ENCODE measurements at places on chromosomes 16 and 17.

GRCh38 chr17:80260069-80260535, 550 bp upstream of the RNF213 start:
- DNase-seq = peak; percentile 56

DNA sequence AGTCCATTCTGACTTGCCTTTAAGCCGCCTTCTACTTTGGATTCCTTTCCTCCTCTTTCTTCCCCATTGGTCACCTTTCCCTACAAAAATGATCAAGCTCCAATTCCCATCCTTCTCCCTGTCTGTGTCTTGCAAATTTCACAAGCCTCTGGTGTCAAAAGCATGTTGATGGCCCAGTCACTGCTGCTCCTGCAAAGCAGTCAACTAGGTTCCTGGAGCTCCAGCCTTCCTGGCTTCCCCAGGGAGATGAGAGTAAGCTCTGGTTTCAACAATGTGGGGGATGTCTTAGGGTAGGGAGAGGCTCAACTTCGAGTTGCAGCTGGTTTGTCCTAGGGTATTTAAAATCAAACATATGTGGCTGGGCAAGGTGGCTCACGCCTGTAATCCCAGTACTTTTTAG, 36.1 kb upstream of the HELZ start:
- DNase-seq = no peak

- DNase-seq = no peak
Observed at GRCh38 chr16:71430744-71431143, 11.1 kb downstream of the TLE7 start.

- DNase-seq = no peak
Observed at GRCh38 chr16:4962716-4963115, 4.6 kb downstream of the SEC14L5 start.

- no peak for DNase-seq
Observed at GRCh38 chr17:79079421-79080200, 5.0 kb downstream of the ENGASE start.

DNA sequence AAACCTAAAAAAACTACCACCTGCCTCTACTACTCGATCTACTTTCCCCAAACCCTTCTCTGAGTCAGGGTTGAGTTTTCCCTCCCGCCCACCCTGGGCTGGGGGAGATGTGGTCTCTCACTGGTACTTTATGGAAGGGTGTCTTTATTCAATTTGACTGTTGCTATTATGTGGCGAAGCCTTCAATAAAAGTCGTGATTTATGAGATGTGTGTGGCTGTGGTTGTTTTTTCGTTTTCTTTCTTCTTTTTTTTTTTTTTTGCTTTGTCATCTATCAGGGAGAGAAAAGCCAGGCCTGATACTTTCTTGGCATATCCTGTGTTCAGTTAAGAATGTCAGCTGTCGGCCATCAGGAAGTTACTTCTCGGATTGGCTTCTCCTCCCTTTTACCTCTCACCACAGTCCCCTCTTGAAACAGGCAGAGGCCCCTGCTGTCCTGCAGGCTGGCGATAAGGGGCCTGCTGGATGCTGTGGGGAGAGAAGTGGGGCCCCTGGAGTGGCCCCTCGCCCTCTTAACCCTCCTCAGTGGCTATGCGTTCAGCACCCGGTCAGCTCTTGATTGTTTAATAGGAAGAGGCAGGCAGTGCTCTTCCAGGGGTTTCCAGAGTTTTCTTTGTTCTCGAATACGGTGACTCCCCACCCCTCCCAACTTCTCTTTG, 123.0 kb downstream of the MSI2 start:
- DNase-seq = no peak

GRCh38 chr17:70060415-70060814, 14.6 kb upstream of the KCNJ16 start:
- no peak for DNase-seq

GRCh38 chr17:66605541-66605940, 229.4 kb upstream of the CACNG5 start:
- no peak for DNase-seq

GRCh38 chr16:53085369-53085843, 30.6 kb downstream of the CHD9 start:
- no peak for DNase-seq

DNA sequence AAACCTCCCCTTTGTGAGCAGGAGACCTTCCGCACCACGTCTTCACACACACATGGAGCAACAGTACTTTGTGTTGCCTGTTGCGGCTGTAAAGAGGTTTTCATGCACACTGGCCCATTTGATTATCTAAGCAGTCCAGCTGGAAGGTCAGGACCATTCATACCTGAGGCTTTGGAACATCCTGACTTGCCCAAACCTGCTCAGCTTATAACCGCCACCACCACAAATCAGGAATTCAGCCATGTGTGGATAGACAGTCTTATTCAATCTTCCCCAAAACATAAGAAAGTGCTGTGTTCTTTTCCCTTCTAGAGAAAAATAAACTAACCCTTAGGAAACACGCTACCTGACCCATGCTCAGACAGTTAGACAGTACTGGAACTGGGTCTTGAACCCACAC, 81.6 kb upstream of the XYLT1 start:
- no peak for DNase-seq

DNA sequence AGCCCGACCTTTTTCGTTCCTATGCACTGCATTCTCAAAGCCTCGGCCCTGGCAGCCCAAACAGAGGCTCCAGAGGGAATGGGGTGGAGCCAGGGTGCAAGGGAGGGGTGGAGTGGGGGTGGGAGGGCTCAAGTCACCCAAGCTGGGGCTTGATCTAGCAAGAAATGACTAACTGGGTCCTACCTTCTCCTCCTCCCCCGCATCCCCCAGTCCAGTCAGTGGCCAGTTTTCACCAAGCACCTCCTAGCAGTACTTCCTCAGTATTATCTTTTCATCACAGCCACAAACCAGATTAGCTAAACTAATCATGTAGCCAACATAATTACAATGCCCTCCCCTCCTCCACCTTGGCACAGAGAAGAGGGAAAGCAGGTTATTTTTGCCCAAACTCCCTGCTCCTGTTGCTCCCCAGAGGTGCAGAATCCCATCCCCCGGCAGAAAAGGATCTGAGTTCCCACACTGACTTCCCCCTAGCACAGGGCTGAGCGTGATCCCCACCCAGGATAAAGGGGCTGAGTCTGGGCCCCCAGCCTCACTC, 2.2 kb downstream of the JUP start:
- DNase-seq = no peak

DNA sequence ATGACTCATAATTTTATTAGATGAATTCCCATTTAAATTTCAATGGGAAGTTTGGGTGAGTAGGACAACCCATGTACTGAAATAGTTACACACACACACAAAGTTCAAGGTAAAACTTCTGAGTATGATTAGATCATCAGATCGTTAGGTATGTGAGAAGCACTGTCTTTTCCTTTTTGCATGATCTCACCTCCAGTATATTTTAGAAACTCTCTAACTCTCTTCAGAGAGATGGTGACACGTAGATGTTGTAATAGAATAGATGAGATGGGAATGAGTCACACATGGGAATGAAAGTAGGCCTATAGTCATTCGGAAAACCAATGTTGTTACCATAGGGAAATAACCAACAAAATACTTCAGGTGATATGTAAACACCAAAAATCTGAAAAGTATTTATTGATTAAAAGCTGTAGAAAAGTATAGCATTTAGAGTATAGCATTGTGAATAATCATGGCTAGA, 22.2 kb downstream of the KRT23 start:
- no peak for DNase-seq

- DNase-seq = no peak
Observed at GRCh38 chr17:4599505-4600281, 15.4 kb downstream of the SMTNL2 start.

- DNase-seq = no peak
Observed at GRCh38 chr17:58382872-58383242, 30.9 kb upstream of the SUPT4H1 start.

DNA sequence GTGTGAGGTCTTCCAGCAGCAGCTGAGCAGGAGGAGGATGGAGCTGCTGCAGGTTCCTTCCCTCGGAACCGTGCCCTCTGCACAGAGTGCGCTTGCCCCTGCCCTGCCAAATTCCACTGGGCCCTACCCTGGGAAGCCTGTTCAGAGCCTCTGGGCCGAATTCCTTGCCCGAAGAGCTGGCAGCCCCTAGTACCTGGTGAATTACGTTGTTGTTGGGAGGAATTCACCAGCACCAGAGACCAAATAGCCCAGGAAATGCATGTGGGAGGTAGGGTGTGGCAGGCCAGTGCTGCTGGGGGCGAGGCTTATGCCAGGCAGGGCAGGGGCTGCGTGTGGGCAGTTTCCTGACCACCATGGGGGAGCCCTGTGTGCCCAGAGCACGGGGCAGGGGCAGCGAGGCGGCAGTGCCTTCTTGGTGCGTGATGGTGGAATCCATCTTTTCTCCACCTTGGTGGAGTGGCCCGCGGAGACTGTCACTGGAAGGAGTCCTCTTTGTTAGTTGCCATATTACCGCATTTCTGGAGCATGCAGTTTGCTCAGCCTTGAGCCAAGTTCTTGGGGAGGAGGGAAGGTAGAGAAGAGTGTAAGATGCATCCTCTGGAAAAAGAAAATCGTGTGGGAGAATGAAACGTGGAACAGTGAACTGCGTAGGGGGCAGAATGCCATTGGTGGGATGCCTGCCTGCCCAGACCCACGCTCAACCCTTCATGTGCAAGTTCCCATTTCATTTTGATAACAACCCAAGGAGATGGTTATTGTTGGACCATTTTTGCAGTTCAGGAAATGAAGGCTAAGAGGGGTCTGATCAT, 2.3 kb downstream of the MRC2 start:
- DNase-seq = no peak

GRCh38 chr17:56896968-56897359, 16.9 kb downstream of the TRIM25 start:
- no peak for DNase-seq

- DNase-seq = peak; percentile 42
Observed at GRCh38 chr16:695355-696089, 5.3 kb upstream of the WDR24 start.

DNA sequence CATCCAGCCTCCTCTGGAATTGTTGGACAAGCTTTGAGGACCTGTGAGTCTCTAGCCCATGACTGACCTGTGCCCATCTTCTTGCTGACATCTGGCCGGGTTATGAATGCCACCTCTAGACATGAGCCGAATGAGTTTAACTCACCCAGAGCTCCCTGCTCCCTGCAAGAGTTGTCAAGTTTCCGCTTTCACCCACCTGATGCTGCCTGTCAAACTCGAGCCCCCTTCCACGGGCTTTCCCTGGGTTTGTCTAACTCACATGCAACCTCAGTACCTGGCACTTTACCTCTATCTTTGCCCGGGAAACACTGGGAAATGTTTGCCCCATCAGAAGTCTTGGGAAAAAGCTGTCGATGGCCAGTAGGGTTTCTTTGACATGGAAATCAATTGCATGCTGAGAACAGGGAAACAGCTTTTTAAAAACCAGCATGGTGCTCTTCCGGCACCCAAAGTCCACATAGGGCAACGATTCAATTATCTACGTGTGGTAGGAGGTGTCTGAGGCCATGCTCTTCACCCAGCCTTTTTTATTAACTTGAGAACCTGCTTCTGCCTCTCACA, 33.8 kb upstream of the DNAH17 start:
- DNase-seq = no peak

- DNase-seq = no peak
Observed at GRCh38 chr17:54544249-54544648, 356.4 kb upstream of the TOM1L1 start.

- peak; percentile 59 for DNase-seq
Observed at GRCh38 chr16:4505356-4506147, 29.4 kb downstream of the HMOX2 start.

GRCh38 chr16:65287307-65287706, 165.4 kb upstream of the CDH11 start:
- no peak for DNase-seq

- DNase-seq = no peak
Observed at GRCh38 chr17:41613277-41614082, 913 bp upstream of the KRT16 start.

GRCh38 chr17:4807605-4808377, 839 bp downstream of the PLD2 start:
- DNase-seq = no peak

GRCh38 chr16:2009164-2009711, 383 bp downstream of the ZNF598 start:
- DNase-seq = no peak

DNA sequence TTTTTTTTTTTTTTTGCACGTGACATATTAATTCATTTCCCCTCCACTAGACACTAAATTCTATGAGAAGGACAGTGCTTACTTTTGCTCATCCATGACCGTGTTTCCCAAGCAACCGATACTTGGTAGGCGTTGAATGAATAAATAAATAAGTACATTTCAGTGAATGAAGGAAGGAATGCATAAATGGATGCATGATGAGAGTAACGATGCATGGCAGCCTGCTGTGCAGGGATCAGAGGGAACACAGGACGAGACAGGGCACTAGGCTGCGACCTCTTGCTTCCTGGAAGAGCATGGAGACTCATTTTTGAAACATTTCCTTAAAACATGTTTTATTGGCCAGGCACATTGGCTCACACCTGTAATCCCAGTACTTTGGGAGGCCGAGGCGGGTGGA, 84.2 kb downstream of the UTP18 start:
- no peak for DNase-seq

Measured in stimulated activated CD8-positive, alpha-beta memory T cell treated with anti-CD3 and anti-CD28 coated beads, Interleukin-2, amount 100 ng/mL, for 1 hour (primary cell).